ENCODE measurements at places on chromosomes 7 and 10.
A peak's percentile ranks its signal among the peaks of the same experiment; 100 is the strongest.

- peak; percentile 21 for DNase-seq
Measured at GRCh38 chr7:111137296-111138192, 46.6 kb downstream of the LRRN3 start.

GRCh38 chr10:76126607-76127527 lies 695.4 kb downstream of the LRMDA start:
- peak; percentile 83 for DNase-seq

GRCh38 chr7:106457678-106458077 lies 172.9 kb upstream of the NAMPT start:
- no peak for DNase-seq

DNA sequence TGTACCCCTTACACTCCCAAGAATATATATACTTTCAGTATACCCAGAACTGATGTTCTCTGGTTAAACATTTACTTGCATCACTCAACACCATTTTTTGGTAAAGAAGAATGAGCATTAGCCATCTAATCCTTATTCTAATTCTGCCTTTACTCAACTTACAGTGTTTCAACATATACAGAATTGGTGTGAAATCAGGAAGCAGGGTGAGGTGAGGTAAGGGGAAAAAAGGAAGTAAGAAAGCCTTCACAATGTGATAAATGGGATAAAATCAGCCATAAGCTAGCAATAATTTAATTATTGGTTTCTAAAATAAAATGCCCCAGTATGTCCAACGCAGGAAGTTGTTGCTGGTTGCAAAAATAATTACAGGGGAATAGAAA lies 605.4 kb downstream of the KCNMA1 start:
- DNase-seq = no peak

GRCh38 chr10:103069453-103070331 lies 123.4 kb downstream of the NT5C2 start:
- peak; percentile 27 for DNase-seq

DNA sequence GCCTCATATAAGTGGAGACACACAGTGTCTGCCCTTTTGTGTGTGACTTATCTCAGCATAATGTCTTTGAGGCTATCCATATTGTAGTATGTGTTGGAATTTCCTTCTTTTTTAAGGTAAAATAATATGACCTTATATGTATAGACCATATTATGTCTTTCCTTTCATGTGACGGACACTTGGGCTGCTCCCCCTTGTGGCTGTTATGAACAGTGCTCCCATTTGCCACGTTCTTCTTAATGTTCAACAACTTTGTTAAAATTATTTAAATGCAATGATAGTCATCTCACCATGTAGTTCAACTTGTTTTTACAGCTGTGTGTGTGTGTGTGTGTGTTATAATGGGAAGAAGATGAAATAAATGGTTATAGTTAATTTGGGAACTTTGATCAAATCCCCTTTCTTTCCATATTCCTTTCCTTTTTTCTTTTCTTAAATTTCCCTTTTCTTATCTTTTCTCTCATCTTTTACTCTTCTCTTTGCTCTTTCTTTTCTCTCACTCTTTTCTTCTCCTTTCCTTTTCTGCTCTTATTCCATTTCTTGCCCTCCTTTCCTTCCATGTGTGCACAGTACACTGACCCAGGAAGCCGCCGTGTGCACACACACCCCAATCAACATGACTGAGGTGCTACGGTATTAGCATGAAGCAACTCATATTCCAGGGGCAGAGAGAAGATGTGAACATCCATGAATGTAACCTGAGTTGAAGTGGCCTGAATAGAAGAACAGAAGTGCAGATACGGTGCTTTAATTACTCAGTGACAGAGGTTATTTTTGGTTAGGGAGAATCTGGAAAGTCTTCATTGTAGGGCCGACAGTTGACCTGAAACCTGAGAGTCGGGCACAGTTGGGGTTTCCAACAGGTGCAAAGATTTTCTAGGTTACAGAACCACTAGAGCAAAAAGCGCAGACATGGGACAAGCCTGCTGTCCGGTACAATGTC lies 596.6 kb downstream of the SDK1 start:
- peak; percentile 28 for DNase-seq

DNA sequence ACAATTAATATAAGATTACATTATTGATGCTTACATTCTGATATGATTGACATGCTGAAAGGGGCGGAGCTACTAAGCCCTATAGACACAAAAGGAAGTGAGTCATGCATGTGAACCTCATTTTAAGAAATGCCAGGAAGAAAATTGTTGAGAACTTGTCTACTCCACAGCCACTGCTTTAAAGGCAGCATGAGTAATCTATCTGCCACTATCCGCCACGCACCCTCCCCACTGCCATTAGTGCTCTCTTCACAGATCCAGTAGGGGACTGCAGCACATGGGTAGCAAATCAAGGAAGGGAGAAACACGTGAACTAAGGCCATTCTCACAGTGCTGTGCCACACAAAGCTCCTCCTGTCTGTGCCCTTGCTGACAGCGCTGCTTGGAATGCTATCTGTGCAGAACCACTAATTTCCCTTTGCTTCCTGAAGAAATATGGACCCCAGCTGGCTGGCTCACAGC lies 524.8 kb downstream of the GRM8 start:
- no peak for DNase-seq

GRCh38 chr7:25262586-25262985 lies 34.3 kb upstream of the NPVF start:
- no peak for DNase-seq

DNA sequence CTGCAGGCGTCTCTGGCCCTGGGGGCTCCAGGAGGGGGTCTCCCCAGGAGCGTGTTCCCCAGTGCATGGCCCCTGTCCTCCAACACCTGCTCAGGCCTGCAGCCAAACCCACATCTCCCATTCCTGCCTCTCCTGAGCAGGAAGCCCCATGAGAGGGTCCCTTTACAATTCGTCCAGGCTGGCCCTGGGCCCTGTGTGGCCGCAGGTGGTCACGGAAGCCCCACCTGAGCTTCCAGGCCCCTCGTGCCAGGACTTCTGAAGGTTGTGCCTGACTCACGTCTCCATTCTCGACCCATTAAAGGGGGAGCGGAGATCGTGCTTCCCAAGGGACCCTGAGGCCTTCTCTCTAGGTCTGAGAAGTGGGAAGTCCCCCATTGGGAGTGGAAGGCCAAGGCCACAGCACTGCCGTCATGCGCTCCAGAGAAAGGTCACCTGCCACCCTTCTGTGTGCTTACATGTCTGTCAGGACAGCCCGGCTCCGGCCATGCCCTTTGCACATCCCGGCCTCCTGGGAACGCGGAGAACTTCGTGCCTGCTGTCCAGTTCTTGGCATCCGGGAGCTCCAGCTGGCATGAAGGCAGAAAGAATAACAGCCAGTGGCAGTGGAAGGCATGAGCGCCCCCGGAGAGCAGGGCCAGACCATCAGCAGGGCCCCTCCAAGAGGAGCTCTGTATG lies 382.3 kb downstream of the DNAJB6 start:
- DNase-seq = no peak

DNA sequence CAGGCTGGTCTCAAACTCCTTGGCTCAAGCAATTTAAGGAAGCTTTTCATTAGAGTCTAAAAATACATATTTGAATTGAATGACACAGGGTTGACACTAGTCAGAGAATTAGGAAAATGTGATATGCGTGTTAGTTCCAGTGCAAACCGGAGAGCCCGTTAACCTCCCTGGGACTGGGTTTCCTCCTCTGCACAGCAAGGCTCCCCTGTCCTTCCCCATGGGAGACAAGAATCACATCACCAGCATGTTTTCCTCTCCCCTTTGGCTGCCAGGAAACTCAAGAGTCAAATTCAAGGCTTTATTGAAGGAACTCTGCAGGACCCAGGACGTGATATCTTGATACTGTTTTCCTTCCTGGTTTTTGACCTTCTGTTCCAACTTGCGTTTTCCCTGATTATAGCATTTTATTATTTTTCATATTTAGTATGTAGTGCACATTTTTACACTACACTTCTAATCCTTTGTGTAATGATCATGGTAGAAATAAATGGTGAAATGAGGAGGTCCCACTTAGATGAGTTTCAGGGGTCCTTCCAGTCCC lies 24.9 kb downstream of the GSTO2 start:
- no peak for DNase-seq

DNA sequence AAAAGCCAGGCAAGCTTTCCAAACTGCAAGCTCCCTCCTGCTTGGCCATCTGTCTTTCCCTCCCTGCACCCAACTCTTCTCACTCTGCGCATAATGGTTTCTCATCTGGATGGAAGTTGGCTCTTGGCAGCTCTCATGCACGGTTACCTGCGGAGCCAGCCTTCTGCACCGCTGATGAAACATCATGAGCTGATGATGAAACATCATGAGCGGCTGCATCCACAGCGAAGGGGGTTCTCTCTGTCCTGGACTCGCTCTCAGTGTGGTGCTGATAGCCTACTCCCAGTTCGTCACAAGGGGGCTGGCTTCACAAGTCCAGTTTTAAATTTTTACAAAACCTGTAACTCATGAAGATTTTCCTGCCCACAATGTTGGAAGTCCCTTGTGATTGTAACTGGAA lies 457.5 kb downstream of the ACTR3B start:
- no peak for DNase-seq

GRCh38 chr10:132417257-132417910 lies 20.4 kb downstream of the PWWP2B start:
- DNase-seq = no peak

- no peak for DNase-seq
Measured at GRCh38 chr7:103538964-103539709, 93.1 kb upstream of the SLC26A5 start.

- DNase-seq = no peak
Measured at GRCh38 chr7:9600974-9601373, 1167.6 kb downstream of the NXPH1 start.

GRCh38 chr10:33453081-33454025 lies 118.9 kb upstream of the NRP1 start:
- DNase-seq = peak; percentile 52

DNA sequence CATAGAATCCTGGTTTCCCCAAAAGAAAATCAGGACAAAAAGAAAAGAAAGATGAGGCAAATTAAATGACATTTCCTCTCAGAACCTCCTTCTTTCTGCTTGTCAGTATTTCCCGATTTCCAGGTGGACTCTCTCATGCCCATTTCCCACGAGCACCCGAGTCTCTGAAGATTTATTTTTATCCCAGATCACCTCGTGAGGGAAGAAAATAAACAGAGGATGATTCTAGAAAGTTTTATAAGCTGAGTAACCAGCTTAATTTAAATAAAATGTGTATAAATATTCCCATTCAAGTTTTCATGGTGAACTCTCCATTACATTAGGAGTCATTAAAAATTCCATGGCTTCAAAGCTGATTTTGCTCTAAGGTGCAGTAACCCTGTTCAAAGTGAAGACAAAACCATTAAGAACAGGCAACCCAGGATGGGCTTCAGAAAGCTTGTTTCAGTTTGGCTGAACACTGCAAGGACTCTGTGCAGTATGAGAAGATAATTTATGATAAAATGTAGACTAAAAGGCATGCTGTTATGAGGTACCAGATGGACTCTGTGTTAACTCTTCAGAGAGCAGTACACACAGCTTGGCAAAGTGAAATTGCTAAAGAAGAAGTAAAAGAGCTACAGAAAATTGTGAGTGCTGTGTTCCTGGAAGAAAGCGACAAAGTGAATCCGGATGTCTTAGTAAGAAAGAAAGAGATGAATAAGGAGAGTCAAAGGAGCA lies 521.3 kb upstream of the LRRN3 start:
- no peak for DNase-seq

- DNase-seq = no peak
Measured at GRCh38 chr10:6221971-6222751, 19.4 kb downstream of the PFKFB3 start.

DNA sequence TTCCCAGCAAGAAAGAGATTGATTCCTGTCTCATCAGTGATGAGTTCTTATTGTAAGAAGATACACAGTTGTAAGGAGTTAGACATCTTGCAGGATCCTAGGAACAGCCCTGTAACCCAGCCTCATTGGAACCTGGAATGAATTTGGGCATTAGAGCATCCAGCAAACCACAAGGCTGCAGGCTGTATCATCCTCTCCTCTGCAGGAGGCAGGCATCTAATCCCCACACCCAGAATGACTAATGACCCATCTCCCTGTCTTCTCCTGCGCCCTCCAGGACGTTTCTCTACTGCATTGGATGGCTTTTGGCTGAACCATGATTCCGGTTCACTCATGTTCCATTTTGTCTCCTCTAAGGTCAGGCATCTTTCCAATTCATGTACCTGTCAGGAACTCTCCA lies 233.9 kb downstream of the POU6F2 start:
- no peak for DNase-seq

DNA sequence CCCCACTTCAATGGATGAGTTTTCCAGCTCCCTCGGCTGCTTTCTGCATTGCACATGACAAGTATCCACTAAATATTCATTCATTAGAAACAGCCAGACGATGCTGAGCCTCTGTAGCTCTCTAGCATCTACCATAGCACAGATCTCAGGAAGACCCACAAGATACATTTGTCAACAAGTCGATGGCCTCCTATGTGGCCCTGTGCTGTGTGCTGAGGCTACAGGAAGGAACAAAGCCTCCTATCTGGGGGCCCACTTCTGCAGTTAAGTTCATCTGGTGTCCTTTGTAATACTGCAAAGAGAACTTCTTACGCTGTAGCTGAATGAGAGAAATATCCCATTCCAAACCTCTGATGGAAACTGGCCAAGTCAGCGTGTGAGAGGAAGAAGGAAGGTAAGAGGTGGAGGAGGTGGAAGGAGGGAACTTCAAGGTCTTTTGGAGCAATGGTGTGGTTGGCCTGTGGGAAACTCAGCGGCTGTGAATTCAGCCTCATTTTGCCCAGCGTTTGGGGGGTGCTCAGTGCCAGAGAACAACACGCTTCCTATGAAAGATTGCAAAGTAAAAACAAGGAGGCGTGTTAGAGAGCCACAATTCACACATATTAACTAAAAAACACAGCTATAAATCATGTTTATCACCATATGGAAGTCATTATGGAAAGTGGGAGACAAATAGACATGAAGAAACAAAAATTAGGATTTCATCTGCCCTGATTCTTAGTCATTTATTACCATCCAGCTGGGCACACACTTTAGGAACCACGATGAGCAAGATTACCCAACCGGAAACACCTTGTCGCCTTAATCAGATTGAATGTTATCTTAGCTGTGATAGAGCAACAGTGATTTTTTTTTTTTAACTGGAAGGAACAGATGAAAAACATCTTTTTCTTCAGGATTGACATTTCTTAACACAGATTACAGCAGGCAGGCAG lies 62.2 kb upstream of the USP6NL start:
- DNase-seq = no peak

GRCh38 chr7:99768471-99768870 lies 15.5 kb downstream of the CYP3A4 start:
- DNase-seq = no peak

- no peak for DNase-seq
Measured at GRCh38 chr7:119065966-119066365, 841.5 kb downstream of the ANKRD7 start.

GRCh38 chr7:14144538-14144937 lies 155.1 kb upstream of the ETV1 start:
- no peak for DNase-seq

DNA sequence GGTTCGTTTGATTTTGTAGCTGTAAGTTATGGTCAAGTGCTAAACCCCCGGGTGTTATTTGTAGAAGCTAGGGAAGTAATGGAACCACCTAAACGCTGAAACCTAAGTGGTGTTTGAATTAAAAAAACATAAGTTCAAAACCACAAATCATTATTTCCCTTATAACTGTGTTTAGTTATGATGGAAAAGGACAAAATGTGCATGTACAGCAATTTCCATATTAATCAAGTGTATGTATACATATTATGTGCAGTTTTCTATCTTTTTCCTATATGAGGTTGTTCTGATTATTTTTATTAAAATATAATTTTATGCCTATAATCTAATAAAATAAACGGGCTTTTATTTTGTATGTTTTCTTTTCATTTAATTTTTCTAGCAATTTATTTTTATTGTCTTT lies 45.9 kb downstream of the IL6 start:
- DNase-seq = no peak

GRCh38 chr10:986881-987619 lies 1.2 kb upstream of the GTPBP4 start:
- DNase-seq = peak; percentile 31

- no peak for DNase-seq
Measured at GRCh38 chr7:39510864-39511354, 55.3 kb upstream of the YAE1 start.

Data from fibroblast of gingiva (primary cell).